ENCODE measurements at places on chromosomes 12 and 14.

GRCh38 chr12:88577537-88577936, 2.7 kb downstream of the KITLG start:
- DNase-seq: peak; percentile 57

DNA sequence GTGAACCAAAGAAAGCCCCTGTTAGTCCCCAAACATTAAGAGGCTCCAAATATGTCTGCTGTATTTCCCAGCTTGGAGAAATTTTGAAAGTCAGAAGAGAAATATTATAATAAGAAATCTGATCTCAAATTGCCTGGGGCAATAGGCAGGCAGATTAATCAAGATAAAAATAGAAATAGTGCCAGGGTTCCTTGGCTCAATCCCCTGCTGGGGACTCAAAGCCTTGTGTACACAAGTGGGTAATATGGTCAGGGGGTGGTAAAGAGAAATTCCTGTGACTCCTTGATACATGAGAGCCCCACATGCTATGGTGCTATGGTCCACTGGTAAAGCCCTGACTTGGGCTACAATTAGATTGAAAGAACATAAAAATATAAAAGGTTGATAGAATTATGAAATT, 41.3 kb upstream of the ARID2 start:
- DNase-seq: no peak

DNA sequence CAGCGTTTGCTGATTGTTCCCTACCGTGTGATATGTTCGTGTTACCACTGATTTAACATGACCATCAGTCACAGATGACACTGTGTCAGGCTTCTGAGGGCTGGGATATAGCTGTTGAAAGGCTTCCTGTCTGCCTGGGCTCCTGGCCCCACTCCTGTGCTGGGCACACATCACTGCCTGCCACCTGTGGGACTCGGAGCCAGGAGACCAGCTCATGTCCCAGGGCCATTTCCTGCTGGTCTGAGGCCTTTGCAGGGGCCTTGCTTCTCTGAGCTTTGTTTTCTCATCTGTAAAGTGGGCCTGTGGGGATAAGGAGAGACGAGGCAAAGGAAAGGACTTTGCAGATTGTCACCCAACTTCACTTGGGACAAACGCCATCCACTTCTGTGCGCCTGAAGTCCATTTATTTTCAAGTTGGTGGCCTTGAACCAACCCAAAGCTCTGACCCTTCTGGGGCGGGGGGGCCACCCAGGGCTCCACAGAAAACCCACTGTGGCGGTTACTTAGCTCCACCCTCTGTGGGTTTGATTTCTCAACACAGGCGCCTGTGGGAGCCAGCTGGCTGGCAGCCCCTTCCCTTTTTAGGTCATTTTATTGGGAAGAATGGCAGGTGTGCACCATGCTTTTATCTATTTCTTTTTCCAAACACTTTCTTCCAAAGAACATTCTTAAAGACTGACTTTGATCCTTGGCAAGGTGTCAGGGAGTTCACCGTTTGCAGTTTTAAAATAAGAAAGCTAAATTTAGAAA, 54.1 kb downstream of the BEGAIN start:
- DNase-seq: peak; percentile 12

DNA sequence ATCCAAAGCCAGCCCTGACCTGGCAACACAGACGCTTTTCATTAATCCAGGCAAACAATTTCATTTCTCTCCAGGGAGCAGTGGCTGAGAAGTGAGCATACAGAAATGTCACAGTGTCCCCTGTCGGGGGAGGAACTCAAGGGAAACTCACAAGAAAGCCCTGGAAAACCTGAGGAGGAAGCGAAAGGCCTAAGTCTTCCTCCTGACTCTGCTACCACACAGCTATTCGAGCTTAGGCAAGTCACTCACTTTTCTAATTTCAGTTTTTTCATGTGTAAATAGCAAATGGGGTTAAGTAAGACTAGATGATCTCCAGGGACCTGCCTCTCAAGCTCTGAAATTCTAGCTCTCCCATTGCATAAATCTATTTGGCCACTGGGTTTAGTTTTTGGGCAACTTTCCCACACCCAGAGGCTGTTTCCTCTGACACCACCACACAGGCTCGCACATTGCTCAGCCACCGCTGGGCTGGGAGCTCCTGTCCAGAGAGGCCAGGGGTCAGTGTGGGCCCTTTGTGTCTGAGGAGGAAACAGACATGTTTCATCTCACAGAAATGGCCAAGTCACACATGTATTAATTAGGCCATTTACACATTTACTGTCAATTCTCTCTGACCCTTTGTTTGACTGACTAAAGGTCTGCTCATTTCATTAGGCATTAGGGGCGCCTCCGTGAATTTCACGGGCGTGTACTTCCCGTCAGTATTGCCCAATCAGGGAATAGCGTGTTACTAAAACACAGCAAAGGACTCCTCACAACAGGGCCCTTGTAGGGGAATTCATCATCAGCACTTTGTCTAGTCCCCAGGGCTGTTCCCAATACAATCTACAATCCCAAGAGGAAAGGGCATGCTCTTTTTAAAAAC, 9.8 kb upstream of the PNMA1 start:
- DNase-seq: peak; percentile 99

GRCh38 chr12:30582943-30583342, 112.7 kb downstream of the IPO8 start:
- DNase-seq: peak; percentile 11

GRCh38 chr14:103087343-103087835, 3.4 kb downstream of the LBHD2 start:
- no peak for DNase-seq

DNA sequence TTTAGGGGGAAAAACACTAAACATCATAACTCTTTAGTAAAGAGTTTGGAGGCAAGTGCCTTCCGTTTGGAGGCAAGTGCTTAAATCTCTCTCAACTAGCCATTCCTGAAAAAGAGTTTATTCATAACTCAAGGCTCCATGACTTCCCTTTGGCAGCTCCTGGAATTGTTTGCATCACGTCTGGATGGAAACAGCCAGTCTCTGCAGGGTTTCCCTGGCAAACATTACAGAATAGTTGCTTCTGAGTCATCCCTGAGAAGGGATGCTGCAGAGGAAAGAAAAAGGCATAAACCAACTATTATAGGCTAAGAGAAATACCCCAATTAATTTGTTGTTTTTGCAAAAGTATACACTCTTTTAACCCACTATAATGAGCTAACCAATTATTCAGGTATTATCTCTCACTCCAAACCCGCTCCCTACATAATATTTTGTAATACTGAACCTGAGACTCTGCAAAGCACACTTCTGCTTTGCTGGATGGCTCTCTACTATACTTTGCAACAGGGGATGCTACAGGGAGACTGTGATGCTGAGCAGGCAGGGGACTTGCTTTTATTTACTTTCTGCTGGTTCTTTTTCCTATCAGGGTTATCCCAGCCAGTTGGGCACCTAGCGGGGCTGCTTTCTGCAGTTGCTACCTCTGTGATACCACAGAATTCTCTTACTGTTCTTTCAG, 497.7 kb downstream of the FUT8 start:
- peak; percentile 23 for DNase-seq

DNA sequence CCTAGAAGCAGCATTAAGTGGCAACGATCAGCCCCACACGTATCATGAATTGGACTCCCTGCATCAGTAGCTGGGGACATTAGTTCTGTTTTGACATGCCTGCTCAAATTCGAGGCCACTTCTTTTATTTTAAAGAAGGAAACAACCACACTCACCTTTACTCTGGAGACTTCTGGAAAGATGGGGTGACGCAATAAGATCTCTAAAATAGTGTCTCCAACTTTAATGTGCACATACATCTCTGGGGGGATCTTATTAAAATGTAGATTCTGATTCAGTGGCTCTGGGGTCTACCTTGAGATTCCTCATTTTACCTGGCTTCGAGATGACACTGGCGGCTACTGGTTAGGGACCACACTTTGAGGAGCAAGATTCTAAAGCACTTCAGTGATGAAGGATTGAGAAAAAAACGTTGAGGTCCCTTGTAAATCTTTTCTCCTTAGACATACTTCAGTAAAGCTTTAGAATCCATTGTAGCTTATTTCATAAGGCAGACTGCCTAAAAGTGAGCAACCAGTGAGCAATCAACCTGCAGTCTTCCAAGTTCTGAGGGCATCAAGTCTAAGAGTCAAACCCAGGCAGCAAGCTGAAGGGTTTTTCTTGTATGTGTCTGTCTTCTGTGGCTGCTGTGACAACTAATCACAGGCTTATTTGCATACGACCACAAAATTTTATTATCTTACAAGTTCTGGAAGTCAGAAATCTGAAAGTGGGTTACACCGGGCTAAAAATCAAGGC, 718.6 kb upstream of the TBX3 start:
- DNase-seq: no peak

GRCh38 chr14:54724123-54724522, 157.2 kb downstream of the SAMD4A start:
- no peak for DNase-seq

DNA sequence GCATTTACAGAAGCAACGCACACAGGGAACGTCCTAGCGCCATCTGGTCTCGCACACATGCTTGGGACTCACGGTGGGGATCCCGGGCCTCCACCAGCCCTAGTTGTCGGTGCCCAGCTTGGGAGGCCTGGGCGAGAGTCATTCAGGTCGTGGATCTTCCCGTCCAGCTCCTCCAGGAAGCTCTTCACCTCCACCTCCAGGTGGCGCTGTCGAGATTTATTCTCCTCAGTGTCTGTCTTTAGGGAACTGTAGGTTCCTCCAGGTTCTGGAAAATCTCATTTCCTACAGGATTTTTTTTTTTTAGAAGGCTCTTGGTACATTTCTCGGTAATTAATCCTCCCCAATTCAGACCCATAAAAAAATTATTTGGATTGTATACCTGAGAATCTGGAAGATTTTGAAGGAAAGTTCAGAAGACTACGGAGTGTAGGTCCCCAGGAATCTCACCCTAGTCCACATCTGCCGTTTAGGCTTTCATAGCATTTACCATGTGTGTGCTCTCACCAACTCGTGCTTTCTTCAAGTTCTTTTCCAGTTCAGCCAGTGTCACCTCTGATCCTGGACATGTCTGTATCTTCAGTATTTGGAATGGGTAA, 910.0 kb downstream of the TMEM121 start:
- DNase-seq: no peak

- DNase-seq: no peak
These were observed 33.2 kb downstream of the HSPB8 start for GRCh38 chr12:119211884-119212283.

DNA sequence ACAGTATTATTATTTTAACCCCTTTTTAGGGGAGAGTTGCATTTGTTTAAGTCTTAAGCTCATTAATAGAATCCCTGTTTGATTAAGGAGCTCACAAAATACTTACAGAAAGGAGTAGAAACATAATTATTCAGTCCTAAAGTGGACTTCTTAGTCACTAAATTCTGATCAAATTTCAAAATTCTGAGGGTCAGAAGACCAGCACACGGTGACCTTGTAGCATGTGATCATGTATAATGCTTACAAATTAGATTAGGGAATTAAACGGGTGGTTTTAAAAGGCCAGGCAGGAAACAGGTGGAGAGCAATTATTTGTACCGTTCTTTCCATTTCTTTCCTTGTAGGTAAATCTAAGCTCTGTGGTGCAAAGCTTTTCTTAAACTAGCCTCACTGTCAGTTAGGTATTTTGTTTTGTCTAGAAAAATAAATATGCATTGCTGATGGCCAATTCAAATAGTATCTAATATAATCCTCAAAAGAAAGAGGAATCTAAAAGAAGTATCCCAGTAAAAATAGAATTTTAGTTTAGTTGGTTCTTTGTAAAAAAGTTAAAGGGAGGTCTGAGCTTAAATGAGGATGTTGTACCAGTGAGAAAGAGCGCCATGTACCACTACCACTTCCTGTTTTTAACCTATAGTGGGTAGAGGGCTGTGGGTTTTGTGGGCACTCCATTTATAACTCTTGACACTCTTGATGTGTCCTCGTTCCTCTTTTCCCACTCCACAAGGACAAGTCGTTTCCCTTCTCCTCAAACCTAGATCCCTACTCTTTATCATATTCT, 51.1 kb downstream of the SLC38A1 start:
- no peak for DNase-seq

DNA sequence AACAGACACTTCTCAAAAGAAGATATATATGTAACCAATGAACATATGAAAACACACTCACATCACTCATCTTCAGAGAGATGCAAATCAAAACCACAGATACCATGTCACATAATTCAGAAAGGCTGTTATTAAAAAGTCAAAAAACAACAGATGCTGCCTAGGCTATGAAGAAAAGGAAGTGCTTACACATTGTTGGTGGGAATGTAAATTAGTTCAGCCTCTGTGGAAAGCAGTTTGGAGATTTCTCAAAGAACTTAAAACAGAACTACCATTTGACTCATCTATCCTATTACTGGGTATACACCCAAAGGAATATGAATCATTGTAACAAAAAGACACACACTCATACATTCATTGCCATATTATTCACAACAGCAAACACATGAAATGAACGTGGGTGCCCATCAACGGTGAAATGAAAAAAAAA, 35.1 kb downstream of the EIF2S3B start:
- DNase-seq: peak; percentile 32

DNA sequence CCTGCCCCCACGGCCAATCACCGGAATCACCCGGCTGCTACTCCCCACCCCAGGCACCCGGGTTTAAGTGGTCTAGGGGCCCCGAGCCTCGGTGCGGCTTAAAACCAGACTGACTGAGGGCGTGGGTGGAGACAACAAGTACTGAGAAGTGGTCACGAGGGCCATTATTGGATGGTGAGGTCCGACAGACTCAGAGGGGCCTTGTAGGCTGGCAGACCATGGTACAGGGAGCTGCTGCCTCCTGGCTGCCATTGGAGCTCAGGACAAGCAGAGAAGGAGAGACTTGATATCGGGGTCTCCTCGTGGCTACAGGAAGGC, 54.1 kb downstream of the FBRSL1 start:
- DNase-seq: no peak

- DNase-seq: no peak
These were observed 65.8 kb downstream of the VWF start for GRCh38 chr12:6058481-6059161.

DNA sequence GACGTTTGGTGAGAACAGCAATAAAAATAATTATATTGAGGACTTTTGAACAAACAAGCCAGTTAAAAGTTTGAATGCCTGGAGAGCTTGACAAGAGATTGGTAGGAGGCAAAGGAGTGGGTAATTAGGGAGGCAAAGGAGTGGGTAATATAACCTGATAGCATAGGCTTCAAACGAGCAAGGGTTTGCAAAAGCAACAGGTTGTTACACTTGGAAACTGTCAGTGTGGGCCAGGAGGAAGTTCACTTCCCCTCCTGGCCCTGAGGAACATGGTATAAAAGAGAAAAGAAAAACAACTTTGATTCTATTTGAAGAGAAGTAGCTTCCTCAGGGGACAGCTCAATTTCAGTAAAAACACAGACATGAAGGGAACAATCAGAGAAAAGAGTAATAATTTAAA, 121.7 kb downstream of the CCER1 start:
- no peak for DNase-seq

- DNase-seq: peak; percentile 97
These were observed 112.5 kb upstream of the MED13L start for GRCh38 chr12:116389990-116390389.

- peak; percentile 29 for DNase-seq
These were observed 65.6 kb upstream of the FERMT2 start for GRCh38 chr14:53016491-53016890.

All from iris pigment epithelial cell (primary cell).